ENCODE measurements at places on chromosomes 12 and 14. TPM values are rescaled to one million over a fixed set of nuclear protein-coding genes. Genes with fewer than 3 reads are reported as not detected.

Gene VASH1
- total RNA-seq, result 40.7 TPM

Gene PRKD1
- total RNA-seq, result 17.3 TPM

Gene GPRC5A
- total RNA-seq, result 6.4 TPM

Gene DGLUCY
- total RNA-seq, result 56.0 TPM

Gene NID2
- total RNA-seq, result 111 TPM

Gene KERA
- 52.3 TPM for total RNA-seq

Gene KCNK10
- total RNA-seq, result 1.3 TPM

Gene POU6F1
- 8.2 TPM for total RNA-seq

Gene PRB3
- not detected for total RNA-seq

Gene AKAP3
- total RNA-seq, result 0.99 TPM

Gene PAH
- 1.3 TPM for total RNA-seq

Measured in camera-type eye (tissue), 1 donor.